ENCODE measurements at places on chromosomes 5 and 9.

DNA sequence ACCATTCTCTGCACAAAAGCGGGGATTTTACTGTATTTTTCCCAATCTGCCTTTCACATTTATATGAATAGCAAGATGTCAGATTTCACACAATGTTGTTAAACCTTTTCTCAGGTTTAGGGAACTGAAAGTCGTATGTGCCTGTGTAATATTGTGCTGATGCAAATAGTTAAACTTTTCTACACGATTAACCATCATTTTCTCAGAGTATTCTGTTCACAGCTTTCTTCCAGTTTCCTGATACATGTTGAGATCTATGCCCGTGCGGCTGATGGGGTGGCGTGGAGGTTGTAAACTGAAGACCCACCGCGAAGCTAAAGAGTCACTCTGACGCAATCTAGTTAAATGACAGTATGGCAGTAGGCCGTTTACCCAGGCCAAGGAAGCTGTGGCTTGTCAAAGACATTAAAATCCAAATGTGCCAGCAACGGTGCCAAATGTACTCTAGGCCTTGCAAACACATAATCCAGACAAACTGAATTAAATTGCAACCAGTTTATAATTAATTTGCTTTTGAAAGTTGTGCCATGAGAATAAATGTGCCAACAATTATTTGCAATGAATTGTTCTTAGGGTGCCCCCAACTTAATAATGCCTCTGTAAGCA, 145.7 kb downstream of the EBF1 start:
- no peak for DNase-seq

DNA sequence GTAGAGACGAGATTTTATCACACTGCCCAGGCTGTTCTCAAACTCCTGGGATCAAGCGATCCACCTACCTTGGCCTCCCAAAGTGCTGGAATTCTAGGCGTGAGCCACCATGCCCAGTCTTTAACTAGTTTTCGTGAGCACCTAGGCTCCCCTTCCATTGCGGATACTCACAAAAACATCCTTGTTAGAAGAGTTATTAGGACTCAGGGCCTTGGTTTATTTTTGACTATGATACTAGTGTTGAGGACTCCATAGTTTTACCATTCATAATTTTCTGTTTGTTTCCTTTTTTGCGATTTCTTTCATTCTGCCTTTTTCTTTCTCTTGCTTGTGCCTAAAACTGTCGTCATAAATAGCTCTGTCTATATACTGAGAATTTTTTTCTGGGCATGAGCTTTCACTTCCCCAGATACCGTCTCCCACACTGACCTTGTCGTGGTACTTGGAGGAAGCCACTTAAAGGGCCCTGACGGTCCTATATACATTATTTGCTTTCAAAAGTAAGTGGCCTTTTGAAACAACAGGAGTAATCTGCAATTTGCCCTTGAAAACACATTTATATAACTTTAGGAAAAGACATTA, 5.2 kb downstream of the F2R start:
- DNase-seq, result no peak

DNA sequence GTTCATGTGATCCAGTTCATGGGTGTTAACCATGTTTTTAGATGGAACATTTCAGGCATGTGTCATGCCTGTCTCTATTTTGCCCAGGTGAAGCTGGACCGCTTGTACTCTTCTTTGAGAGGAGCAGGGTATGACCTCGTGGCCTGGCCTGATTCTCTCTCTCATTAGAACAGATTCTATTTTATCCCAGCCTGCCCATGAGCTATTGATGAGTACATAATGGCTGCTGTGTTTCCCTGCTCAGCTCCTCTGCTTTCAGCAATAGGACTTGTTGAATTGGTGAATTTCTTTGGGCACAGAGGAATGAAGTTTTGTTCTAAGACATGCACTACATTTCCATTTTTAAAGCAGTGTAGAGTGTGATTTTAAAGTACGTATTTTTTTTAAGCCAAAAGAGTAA, 86.2 kb downstream of the HACD4 start:
- no peak for DNase-seq

DNA sequence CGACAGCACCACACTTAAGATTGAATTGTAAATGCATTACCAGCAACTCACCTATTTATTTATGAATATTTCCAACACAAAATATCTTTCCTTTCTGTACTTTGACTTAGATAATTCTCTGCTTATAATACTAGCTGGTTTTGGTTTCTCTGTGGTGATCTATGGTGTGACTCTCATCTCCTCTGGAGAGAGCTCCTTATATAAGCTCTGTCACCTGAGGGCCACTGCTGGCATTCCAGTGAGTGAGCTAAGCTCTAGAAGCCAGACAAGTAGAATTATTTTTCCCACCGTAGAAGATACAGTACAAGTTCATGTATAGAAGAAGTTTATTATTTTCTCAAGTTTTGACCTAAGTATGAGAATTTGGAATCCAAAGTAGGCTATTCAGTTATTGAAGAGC, 111.5 kb downstream of the CDC42SE2 start:
- no peak for DNase-seq

DNA sequence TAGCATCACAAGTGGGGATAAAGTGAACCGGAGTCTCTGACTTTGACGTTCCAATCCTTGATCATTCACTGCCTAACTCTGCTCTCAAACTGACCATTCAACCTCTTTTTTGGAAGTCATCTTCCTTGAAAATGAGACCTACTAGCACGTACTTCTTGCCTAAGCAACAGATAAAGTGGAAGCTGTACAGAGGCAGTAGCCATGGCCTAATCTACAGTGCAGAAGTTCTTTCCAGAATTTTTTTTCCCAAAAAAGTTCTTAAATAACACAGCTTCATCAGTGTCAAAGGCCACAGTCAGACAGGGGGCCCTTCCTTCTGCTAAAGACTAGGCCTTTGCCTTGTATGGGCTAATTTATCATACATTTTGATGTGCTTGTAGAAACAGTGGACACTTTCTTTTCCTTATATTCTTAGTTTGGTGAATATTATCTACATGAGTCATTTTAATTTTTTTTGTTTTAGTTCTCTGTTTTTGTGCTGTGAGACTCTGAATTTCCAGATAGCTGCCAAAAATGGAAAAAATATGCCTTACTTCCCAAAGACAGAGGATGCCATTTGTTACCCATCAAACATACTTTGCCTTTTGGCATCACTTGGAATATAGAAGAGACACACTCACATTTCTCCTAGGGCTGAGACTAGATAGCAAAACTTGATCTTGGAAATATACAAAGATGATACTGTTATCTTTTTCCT, 96.3 kb upstream of the VCAN start:
- DNase-seq, result no peak

- no peak for DNase-seq
Observed at GRCh38 chr9:75541734-75542133, 348.7 kb upstream of the PCSK5 start.

DNA sequence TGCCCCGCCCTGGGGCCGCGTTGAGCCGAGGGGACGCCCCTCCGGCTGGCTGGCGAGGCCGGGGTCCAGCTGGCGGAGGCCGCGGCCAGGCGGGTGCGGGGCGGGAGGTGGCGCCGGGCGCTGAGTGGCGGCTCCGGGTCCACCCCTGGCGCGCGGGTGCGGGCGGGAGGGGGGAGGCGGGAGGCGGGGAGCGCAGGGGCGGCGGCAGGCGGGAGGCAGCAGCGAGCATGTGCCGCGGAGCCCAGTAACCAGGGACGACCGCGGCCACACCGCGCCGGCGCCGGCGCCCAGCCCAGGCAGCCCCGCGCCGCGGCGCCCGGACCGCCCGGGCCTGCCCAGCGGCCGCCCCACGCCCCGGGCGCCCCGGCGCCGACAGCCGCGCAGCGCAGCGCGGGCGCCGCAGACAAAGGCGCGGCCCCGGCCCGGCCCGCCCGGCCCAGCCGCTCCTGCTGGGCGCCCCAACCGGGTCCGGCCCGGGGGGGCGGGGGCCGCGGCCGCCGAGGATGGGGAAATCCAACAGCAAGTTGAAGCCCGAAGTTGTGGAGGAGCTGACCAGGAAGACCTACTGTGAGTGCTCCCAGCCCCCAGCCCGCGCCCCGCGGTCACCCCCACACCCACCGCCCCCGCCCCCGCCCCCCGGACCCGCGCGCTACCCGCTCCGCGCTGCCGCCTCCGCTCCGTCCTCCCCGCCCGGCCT, at the start of gene NCS1:
TSS of gene NCS1 (plus strand) at position 244 of the 697 bp plus-strand sequence. CDS start at position 504, 260 bp downstream.
- DNase-seq, result peak; percentile 38

DNA sequence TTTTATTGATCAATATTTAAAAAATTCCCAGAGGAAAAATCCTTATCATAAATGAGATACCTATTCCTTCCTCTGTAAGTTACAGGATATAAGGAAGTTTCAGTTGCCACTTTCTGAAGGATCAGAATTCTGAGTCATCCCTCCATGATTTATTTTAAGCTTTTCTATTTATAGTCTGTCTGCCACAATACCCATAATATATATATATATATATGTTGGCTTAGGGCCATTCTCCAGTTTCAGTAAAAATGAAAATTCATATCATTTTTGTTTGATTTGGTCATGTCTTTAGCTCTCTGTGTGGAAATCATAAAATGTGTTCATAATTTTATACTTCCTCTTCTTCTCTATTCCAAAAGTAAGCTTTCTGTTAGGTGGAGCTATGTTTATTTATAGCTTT, 215.8 kb upstream of the CYLC2 start:
- no peak for DNase-seq

DNA sequence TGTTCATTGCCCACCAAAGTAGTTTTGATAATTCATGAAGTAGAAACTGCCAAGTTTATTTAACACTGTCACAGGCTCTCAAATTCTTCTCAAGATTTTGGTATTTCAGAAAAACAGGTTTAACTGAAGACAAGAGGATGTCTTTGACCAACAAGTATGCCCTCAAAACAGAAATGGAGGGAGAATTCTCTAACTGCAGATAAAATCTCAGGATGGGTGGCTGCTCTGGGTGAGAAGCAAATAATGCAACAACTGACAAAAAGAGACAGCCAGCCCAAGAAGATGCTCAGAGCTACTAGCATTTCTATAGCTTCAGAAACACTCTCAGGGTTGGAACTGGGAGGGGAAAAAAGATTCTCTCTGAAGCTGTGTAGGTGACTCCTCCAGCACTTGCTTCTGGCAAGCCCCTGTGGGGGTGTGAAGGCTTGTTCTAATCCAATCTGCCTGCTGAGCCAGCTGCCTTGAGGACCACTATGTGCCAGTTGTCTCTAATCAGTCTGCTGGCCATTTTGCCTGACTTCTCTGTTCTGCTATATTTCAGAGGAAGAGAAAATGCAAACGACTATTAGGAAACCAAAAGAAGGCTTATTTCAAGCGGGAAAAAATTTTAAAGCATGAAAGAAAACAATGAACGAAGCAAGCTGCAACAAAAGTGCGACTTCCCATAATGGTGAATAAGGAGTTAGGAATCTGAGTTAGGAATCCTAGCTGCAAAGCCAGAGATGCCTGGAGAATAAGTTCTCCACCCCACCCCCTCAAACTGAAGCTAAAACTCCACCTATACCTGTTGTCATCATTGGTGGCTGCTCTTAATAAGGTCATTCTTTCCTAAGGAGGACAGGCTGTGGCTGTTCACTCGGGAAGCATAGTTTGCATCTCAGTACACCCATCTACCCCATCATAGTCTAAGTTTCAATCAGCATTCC, 147.5 kb downstream of the GNAQ start:
- DNase-seq, result no peak

DNA sequence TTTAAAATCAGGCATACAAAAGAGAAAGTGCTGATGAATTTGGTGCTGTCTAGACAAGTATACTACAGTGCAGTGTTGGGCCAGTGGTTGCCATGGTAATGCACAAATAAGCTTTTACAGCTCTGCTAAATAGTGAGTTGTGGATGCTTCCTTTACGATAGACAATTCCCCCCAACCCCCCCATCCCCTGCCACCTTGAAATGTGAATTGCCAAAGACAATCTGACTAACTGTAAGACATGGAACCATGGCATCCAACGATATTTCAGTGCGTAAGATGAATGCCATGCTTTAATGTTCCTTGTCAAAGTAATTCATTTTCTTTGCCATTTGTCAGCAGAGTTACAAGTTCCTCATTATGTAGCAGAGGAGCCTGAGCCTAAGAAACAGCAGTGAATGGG, 91.5 kb upstream of the NREP start:
- no peak for DNase-seq

- peak; percentile 17 for DNase-seq
Observed at GRCh38 chr9:118059484-118060278, 355.5 kb downstream of the TLR4 start.

- peak; percentile 68 for DNase-seq
Observed at GRCh38 chr5:111367115-111367514, 142.9 kb downstream of the CAMK4 start.

GRCh38 chr5:96195123-96195522, 233.5 kb upstream of the ELL2 start:
- DNase-seq, result no peak

GRCh38 chr5:22344000-22344399, 509.1 kb downstream of the CDH12 start:
- no peak for DNase-seq

GRCh38 chr9:114627553-114627952, 16.5 kb downstream of the TMEM268 start:
- no peak for DNase-seq

GRCh38 chr5:56412601-56413379, 179.7 kb upstream of the ANKRD55 start:
- DNase-seq, result no peak

DNA sequence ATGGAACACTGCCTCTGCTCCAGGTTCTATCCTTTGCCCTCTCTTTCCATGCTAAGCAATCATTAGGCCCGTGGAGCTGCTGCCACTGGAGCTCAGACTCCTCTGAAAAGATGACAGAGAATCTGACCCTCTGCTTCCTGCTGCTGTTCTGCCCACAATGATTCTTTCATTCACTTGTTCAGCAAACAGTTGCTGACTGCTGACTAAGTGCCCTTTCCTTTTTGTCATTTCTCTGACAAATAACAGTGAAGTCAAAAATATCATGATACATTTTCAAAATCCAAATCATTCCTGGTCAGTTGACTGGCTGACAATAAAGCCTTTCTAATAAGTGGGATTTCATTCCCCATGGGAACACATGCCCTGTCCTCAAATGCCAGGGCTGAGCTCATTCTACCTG, 110.1 kb downstream of the SIL1 start:
- DNase-seq, result peak; percentile 49

GRCh38 chr9:94622087-94622800, 17.1 kb downstream of the FBP1 start:
- DNase-seq, result no peak

- no peak for DNase-seq
Observed at GRCh38 chr9:101626295-101626694, 31.5 kb upstream of the PPP3R2 start.

DNA sequence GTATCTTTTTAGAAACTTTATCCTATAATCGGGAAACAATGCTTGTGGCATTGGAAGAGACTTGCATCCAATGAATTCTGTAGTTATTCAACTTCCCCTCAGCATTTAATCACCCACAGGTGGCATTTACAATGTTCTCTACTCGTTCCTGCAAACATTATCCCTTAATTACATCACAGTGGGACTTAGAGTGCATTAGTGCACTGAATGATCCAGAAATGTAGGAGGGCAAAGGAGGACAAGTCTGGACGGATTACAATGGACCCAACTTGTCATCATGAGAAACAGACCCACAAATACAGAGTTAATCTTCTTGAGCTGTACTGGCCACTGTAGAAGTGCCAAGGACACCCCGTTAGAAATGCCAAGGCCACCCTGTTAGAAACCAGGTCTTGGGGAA, 129.1 kb downstream of the DOCK8 start:
- no peak for DNase-seq

DNA sequence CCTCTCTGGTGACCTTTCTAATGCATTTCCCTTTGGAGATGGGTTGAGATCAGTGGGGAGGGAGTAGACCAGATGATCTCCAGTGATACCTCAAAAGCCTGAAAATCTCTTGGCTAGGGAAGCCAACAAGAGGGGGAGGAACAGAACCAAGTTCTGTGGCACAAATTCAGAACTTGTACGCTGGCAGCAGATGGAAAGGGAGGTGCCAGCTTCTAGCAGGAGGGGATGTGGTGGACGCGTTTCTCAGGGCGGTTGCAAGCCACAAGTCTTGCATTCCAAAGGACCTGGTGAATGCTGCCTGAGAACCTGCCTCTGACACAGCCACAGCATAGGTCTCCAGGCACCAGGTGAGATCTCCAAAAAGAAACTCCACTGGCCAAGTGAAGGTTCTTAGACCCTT, 13.4 kb downstream of the SLIT3 start:
- no peak for DNase-seq

All from PC-3 (cell line).